Testis (tissue), 5 donors: ENCODE measurements at places on chromosomes 7 and 10.

- no peak for DNase-seq
Measured at GRCh38 chr10:50318129-50318528, 66.8 kb upstream of the ASAH2 start.

GRCh38 chr10:7233259-7233991 is 177.4 kb downstream of the SFMBT2 start:
- DNase-seq = no peak

DNA sequence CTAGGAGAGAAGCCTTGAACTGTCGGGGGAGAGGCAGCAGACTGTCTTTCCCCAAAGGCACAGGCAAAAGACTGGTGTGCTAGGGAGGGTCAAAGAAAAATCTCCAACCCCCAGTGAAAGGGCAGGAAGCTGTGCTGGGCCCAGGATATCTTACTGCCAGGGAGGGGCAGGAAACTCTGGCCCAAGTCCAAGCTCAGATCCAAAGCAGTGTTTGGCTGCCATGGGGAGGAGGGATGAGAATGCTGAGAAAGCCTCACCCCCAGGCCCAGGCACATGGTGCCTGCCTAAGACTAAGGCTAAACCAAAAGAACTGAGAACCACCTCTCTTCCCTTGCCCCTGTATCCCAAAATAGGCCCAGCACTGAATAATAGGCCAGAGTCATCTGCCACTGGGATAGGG is 171.2 kb downstream of the PLPP4 start:
- no peak for DNase-seq

DNA sequence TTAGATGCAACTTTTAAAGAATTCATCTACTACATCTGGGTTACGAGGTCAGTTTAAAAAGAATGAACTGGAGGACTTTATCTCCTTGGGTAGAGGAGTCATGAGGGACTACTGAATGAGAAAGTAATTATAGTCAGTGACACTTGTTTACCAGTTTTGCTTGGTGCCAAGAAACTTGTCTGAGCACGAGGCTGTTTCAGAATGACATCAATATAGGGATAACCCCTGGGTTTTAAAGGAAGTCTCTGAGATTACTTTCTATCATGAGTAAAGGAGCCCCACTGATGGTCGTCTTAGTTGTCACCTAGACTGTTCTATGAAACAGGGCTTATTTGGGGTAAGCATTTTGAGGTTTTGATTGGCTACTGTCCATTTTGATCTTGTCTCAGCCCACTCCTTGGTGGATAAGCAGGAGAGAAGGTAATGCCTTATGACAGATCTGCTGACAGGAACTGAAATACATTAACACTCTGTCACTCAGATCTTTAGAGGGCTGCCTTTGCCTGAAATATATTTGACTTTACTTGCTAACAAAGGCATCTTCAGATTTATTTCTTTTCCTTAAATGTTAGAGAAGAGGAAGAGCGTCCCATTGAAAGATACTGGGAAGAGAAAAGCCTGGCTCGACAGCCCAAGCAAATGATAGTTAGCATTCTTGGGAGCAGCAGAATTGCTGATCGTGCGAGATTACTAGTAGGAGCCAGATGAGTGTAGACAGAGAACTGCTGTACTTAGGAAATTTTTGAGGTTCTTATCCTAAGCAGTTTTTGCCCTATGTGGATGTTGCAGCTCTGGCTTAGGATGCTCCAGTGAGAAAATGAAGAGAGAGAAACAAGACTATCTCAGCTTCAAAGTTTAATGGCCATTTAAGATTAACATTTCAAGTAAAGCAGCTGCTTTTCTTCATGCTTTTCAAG is 299.2 kb upstream of the LRGUK start:
- DNase-seq = no peak

DNA sequence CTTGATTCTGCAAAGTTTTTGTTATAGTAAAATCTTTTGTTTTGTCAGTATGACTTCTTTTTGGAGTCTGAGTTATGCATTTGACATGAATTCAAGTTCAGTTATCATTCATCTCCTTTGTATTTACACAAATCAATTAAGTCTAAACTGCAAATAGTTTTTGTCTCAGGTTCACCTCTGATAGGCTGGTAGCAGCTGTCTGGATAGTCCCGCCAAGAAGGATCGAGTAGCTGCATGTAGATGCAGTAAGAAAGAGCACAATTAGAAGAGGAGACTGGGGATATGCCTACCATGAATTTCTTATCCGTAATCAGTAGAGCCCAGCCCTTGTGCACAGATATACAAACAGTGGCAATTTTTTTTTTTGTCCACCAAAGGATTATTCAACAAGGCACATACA is 392.5 kb upstream of the ETV1 start:
- DNase-seq = no peak

DNA sequence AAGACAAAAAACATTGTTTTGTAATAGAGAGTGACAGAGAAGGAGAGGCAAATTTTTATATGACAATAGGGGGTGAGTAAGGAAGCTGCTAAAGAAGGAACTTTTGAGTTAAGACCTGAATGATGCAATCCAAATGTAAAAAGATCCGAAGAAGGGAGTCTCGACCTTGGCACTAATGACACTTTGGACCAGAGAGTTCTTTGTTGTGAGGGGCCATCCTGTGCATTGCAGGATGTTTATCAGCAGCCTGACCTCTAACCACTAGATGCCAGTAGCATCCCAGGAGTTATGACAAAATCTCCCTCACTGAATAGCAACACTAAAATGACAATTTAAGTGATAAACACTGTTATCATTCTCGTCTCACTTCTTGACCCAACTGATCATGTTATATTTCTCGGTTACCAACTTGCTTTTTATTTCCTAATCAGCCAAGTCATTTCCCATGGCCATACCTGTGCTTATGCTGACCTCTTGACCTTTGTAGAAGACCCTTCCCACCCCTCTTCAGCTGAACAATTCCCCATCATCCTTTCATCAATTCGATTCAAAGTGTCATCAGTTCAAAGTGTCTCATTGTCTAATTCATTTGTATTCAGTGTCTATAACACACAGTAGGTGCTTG is 30.0 kb downstream of the DGKI start:
- DNase-seq = no peak

GRCh38 chr7:67870396-67870795 is 873.8 kb downstream of the TYW1 start:
- DNase-seq = no peak

GRCh38 chr7:40782836-40783235 is 648.0 kb downstream of the SUGCT start:
- DNase-seq = no peak

DNA sequence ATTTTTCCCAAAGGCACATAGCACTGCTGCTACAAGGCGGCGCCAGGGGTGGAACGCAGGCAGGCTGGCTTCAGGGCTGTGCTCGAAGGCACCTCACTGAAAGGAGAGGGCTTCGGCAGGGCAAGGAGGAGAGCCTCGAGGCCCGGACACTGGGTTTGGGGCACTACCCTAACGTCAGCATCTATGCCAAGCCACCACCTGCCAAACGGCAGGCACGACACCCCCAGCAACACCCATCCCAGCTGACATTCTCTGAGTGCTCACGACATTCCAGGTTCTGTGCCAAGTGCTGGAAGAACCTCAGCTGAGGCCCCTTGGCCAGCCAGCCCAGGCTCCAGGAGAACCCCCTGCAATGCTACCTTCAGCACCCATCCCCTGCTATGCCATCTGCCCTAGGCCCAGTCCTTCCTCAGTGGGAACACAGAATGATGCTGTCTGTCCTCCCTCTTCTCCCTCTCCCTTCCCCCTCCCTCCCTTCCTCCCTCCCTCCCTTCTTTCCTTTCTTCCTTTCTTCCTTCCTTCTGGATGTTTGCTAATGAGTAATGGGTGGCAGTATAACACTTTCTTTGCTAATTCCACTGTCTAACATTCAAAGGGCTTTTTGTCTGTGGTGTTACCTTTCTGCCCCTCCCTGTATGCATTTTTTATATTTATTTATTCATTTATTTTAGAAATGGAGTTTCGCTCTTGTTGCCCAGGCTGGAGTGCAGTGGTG is 24.3 kb downstream of the ZCCHC24 start:
- no peak for DNase-seq

DNA sequence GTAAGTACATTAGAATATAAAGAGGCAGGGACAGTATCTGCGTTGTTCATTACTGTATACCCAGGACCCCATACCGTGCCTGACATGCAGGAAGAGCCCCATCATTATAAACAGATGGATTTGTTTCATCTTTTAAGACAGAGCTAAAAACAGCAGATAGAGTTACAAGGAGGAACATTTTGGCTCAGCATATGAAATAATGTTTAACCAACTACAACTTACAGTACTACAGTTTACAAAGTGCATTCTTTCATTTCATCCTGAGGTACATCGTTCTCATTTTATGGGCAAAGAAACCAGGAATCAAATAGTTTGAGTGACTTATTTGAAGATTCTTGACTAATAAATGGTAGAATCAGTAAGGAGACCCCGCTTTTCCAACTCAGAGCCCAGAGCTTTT is 38.1 kb upstream of the AGBL3 start:
- DNase-seq = no peak

DNA sequence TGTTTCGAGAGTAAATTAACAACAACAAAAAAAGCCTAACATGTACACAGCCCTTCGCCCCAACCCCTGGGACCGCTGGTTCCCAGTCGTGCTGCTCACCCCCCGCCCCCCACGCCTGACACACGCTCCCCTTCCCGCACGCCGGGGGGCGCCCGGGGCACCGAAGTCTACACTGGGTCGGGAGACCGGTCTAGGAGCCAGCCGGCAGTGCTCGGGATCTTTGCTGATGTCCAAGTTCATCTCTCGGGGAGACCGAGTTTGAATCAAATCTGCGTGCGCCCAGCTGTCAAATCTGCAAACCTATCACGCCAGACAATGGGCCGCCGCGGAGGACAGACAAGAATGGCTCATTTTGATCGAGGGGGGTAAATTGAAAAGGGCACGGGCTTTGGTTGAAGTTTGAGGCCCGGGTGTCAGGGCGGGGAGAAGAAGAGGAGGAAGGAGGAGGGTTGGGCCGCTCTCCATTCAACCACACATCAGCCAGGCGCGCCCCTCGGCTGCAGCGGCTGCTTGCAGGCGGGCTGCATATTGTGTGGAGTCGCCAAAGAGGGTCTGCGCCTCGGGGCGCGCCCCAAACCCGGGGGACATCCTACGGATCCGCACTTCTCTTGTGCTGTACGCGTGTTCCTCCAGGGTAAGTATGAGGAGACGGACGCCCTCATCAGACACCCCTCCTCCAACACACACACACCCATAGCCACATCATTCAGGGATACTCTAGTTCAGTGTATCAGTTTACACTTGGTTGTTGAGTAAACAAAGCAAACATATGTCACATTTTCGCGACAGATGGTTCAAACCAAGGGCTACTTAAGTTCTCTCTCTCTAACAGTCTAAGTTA is 1.3 kb upstream of the GFRA1 start:
- no peak for DNase-seq

GRCh38 chr7:129989466-129989865 is 36.7 kb upstream of the UBE2H start:
- DNase-seq = no peak

DNA sequence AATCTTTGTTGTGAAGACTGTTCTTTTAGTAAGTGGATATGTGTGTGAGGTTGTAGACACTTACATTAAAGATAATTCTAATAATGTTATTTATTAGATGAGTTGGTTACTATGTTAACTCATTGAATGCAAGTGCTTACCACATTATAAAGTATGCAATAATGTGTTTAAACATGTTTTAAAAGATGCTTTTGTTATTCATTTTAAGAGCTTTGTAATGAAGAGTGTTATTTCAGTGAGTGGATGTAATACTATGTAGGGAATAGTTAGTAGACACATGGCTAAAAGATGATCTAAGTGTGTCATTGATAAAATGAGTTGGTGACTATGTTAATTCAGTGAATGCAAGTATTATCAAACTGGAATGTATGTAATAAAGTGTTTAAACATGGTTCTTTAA is 70.0 kb upstream of the VOPP1 start:
- DNase-seq = no peak

DNA sequence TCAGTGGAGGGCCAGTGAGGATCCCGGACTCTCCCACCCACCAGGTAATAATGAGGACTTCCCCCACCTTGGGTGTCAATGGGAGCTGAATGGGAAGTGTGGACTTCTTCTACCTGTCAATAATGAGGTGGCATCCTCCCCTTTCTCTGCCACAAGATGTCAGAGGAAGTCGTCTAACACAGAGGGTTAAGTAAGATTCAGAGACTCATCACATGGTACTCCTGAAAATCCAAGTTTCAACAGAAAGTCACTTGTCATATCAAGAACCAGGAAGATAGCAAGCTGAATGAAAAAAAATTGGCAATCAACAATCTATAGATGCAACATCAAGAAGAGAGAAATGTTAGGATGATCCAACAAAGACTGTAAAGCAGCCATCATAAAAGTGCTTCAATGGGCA is 150.9 kb upstream of the SVIL start:
- no peak for DNase-seq

- DNase-seq = no peak
Measured at GRCh38 chr7:90739716-90740115, 143.6 kb downstream of the CDK14 start.

DNA sequence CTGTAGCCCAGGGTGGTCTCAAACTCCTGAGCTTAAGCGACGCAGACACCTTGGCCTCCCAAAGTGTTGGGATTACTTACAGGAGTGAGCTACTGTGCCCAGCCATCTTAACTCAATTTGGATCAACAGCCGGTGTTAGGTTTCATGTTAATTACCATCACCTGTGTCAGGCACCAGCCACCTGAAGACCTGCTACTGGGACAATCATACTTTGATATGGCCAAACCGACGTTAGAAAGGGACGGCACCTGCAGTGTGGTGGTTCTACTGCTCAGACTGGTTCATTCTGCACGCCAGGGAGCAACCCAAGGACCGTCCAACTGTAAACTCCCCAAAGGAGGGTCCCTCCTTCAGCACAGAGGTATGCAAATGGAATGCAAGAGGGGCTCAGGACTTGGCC is 74.2 kb upstream of the CYTH3 start:
- no peak for DNase-seq

GRCh38 chr10:33612551-33612950 is 278.1 kb upstream of the NRP1 start:
- DNase-seq = no peak

- no peak for DNase-seq
Measured at GRCh38 chr7:70556761-70557160, 575.2 kb upstream of the GALNT17 start.

- peak; percentile 64 for DNase-seq
Measured at GRCh38 chr10:12208460-12208859, 12.5 kb downstream of the CDC123 start.

DNA sequence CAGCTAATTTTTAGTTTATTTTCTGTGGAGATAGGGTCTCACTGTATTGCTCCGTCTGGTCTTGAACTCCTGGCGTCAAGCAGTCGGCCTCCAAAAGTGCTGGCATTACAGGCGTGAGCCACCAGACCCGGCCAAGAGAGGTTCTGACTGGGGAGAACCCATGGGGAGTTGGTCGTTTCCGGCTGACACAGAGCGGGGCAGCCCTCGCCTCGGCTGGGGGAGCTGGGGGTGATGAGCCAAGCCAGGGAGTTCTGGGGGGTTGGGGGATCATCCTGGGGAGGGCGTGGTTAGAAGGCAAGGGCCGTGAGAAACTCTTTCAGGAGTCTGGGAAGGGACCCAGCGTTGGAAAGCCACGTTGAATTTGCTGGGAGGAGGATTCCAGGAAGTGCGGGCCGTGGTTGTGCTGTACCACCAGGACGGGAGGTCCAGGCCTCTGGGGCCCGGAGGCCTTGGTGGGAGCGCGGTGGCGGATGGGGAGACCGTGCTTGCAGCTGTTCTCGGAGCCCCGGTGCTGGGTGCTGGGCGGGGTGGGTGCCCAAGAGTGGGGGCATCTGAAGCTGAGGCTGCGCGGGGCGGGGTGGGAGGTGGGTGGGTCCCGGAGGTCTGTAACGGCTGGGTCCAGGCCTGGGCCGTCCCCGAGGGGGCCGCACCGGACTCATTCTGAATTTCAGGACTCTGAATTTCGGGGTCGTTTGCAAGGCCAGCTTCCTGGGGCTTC is 8.4 kb upstream of the ZNF853 start:
- no peak for DNase-seq
